Activated CD4-positive, alpha-beta T cell treated with anti-CD3 and anti-CD28 coated beads for 24 hours (primary cell): ENCODE measurements at places on chromosomes 2 and 18.
A peak's percentile ranks its signal among the peaks of the same experiment; 100 is the strongest.

GRCh38 chr2:69674316-69674670 is 30.8 kb upstream of the AAK1 start:
- no peak for DNase-seq

- no peak for DNase-seq
Observed at GRCh38 chr18:28584731-28585130, 407.8 kb upstream of the CDH2 start.

GRCh38 chr2:111904726-111905474 is 6.5 kb downstream of the MERTK start:
- DNase-seq = no peak

GRCh38 chr2:138818556-138818955 is 38.4 kb upstream of the NXPH2 start:
- DNase-seq = no peak

GRCh38 chr2:26347286-26347865 is 787 bp upstream of the ADGRF3 start:
- no peak for DNase-seq

DNA sequence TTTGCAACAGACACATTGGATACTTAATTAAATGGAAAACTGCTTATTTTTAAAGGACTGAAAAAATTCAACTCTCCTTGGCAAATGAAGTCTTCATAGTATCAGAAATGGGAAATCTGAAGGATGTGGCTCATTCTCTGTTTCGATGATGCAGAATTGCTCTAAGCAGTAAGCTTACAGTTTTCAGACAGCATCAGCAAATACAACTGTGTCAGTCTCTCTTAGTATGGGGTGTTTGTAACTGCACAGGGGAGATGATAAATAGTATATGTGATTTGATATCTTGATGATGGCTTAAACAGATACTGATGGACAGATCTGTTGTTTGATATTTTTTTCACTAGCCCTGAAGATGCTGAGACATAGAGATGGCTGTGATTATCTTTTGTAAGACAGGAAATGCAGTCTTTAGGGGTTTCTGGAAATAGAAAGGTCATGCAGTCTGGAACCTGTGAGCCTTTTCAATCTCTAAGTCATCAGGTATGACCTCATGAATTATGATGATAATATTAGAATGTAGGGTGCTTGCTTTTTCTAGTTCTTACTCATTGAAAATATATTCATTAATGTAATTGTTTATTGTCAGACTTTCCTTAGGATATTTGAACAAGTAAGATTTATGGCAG is 84.2 kb downstream of the SLC4A10 start:
- DNase-seq = no peak

DNA sequence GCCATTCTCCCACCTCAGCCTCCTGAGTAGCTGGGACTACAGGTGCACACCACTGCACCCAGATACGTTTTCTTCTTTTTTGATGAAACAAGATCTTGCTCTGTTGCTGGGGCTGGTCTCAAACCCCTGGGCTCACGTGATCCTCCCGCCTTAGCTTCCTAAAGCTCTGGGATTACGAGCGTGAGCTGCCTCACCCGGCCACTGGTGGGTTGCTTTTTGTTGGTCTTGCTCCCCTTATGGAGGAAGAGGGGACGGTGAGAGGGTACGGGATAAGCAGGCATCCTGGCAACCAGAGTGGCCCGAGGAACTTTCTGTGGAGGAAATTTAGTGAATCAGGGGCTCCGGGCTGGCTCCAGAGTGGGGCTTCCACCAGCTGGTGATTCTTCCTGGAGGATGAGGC is 222.3 kb downstream of the HDAC4 start:
- DNase-seq = no peak

DNA sequence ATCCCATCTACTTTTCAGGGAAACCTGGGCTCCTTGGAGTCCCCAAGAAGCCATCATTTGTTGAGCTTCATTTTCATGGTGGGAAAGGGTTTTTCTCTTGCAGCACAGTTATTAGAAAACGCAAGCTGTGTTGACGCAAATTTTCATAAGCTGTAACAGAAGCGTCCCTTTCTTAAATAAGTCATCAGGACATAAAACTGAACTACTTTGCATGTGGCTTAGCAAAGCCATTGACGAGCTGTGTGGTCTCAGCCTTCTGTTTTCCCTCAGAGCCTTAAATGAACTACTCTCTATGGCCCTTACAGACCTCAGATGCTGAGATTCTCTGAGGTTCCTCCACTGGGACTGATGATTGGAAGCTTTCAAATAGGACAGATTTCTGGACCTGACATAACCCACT is 85.1 kb downstream of the ARL4C start:
- DNase-seq = no peak

DNA sequence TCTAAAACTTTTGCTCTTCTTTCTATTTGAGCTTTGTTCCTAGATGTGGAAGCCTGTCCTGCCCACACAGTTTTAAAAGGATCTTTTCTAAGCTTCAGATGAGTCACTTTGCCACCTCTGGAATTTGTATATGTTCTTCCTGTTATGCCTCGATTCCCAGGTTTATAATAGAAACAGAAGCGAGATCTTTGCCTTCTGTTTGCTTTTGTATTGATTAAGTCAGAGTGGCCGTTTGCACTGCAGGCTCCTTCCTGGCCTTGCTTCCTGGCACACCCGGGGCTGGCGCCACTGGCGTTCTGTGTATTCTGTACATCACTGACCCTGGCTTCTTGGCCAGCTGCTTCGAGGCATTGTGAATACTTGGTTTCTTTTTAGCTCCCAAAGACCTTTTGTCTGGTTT is 91.8 kb downstream of the MTCL1 start:
- DNase-seq = no peak

GRCh38 chr2:241188361-241189092 is at the start of gene ANO7:
Gene ANO7 (plus strand): TSS chr2:241188677. CDS start chr2:241190064, 1,387 bp downstream.
- no peak for DNase-seq

GRCh38 chr18:10743766-10744165 is 217.9 kb downstream of the NAPG start:
- no peak for DNase-seq

GRCh38 chr2:188573453-188573852 is 281.8 kb downstream of the GULP1 start:
- DNase-seq = no peak

DNA sequence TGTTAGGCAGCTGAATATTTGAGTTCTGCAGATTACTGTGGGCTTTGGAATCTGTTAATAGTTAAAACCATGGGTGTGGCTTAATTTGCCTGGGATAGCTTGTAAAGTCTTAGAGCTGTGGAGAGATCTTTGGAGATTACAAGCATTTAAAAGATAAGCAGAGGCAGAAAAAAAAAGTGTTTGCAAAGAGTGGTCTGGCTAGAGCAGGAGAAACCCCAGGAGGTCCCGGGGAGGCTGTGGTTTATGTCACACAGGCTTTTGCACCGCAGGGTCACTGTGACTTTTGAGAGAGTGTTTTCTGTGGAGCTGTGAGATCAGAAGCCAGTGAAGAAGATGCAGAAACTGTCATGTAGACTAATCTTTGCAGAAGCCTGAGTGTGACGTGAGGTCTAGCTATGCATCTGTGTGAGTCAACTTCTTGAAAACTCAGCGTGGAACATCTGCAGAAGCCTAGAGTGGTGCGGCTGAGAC is 49.0 kb downstream of the SETBP1 start:
- DNase-seq = peak; percentile 22

GRCh38 chr2:176935543-176936102 is 277.0 kb upstream of the HNRNPA3 start:
- DNase-seq = no peak

GRCh38 chr2:6148882-6149281 is 456.7 kb downstream of the SOX11 start:
- no peak for DNase-seq

DNA sequence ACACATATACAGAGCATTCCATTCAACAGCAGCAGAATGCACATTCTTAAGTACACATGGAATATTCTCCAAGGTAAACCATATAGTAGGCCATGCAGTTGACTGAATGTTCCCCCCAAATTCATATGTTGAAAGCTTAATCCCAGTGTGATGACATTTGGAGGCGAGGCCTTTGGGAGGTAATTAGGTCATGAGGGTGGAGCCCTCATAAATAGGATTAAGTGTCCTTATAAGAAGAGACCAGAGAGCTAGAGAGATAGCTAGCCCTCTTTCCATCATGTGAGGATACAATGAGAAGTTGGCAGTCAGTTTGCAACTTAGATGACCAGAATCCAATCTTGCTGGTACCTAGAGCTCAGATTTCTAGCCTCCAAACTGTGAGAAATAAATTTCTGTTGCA is 27.6 kb downstream of the TMEM185B start:
- no peak for DNase-seq

DNA sequence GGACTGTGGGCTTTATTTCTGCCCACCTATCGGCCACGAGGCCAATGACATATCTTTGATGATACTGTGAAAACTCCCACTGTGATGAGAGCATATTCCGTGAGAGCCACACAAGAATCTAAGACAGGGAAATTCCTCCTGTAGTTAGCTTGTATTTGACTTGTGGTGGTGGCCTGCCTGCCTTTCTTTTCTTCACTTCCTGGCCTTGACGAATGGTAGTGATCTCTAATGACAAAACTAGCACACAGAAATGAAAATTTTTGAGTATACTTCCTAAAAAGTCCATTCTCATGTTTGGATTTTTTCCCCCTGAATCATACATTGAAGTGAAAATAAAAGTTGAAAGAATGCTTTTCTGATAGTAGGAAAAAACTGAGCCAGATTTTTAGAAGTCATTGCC is 94.4 kb downstream of the MGAT5 start:
- DNase-seq = no peak

- no peak for DNase-seq
Observed at GRCh38 chr2:221478485-221478863, 93.6 kb downstream of the EPHA4 start.

GRCh38 chr2:216555274-216555673 is 56.6 kb downstream of the RPL37A start:
- no peak for DNase-seq

DNA sequence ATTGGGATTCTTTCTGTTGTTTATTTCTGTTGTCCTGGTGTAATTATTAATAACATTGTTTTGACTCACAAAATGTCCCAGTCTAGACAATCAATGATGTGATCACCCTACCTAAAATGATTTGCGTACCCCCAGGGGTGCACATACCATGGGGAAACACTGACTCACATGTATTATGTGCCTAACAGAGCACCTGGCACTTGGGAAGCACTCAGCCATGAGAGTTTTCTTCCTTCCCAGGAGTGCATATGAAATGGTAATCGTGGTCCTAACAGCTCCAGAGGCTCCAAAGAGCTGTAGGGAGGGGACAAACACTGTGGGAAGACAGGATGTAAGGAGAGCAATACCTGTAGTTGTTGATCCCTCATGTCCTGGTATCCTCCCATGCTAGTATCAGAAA is 187.8 kb upstream of the ERBB4 start:
- DNase-seq = no peak
